ENCODE measurements at places on chromosomes 5 and 9.
A peak's percentile ranks its signal among the peaks of the same experiment; 100 is the strongest.

- DNase-seq, result no peak
Measured at GRCh38 chr5:101288633-101289032, 385.6 kb upstream of the ST8SIA4 start.

GRCh38 chr5:30845194-30845593 is 348.3 kb upstream of the CDH6 start:
- no peak for DNase-seq

- DNase-seq, result no peak
Measured at GRCh38 chr5:7878381-7878873, 9.5 kb downstream of the MTRR start.

GRCh38 chr5:6435356-6435755 is 13.3 kb upstream of the UBE2QL1 start:
- no peak for DNase-seq

- no peak for DNase-seq
Measured at GRCh38 chr9:1870915-1871314, 144.2 kb upstream of the SMARCA2 start.

- no peak for DNase-seq
Measured at GRCh38 chr9:125446561-125447094, 185.0 kb downstream of the GAPVD1 start.

DNA sequence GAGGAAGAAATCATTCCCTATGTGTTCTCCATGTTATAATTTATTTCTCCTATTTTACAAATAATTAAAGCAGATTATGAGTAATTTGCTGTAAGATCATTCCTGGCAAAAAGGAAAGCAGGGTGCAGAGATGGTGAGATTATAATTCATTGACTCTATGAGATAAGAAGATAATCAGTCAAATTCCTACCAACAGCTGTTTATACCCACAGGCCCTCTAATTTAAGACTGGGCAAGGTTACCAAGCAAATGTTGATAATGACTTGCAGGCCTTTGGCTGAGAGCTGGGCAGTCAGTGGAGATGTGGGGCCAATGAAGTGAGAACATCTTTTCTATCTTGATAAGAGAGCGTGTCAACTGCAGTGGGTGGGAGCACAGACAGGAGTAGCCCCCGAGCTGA is 222.7 kb downstream of the ICE1 start:
- no peak for DNase-seq

- no peak for DNase-seq
Measured at GRCh38 chr9:2233274-2233673, 218.1 kb downstream of the SMARCA2 start.

DNA sequence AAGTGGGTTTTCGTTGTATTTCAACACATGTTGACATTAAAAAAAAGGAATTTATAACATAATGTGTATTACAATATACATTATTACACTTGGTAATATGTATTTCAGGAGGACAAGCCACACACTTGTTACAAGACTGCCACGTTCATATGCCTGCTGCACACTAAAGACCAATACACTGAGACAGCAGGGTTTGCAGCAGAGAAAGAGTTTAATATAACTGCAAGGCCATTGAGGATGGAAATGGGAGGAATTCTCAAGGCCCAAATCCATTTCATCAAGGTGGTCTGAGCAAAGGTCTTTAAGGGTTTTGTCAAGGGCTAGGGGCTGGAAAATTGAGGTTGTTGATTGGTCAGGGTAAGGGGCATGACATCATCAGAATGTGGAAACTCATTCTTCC is 1017.8 kb upstream of the CDH10 start:
- DNase-seq, result no peak

DNA sequence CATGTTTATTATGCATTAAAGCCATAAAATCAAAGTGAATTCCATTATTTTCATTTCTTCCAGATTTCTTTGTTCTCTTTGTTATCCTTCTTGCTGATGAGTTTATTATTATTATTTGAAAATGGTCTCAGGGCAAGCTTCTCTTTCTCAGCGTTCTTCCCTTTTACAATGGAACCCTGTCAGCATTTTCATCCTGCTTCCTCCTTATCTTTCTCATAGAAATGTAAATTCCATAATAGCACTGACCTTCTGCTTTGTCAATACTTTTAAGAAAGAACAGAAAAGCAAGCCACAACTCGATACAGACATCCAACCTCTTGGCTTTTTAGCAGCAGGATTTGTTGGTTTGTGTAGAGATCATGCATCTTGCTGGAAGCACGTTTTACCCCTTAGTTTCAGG is 114.0 kb upstream of the BASP1 start:
- no peak for DNase-seq

GRCh38 chr5:28430565-28431178 is 1392.3 kb upstream of the CDH9 start:
- DNase-seq, result no peak

GRCh38 chr5:153404747-153405146 is 85.7 kb upstream of the GRIA1 start:
- no peak for DNase-seq

DNA sequence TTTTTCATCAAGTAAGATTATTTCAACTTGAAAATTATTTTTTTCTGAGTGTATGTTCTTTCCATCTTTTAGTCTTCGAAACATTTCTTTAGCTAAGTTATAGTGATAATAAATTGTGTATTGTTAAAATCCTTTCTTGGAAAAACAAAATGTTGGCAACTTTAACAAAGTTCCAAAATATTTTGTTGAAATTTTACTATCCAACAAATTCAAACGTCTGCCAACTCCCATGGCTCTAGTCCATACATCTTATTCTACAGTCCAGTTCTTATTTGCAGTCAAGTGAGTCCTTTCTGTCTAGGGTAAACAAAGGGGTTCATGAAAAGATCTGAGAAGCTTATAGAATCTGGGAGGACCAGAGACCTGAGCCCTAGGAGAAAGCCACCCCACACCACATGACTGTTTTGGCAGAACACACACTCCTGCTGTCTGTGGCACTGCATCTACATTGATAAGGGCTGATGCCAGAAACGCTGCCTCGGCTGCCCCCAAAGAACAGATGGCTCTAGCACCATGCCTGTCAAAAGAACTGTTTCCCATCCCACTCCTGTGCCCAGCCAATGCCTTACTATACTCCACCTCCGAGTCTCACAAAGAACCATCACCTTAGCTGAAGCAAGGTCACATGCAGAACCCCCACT is 47.5 kb downstream of the FEM1C start:
- DNase-seq, result no peak

DNA sequence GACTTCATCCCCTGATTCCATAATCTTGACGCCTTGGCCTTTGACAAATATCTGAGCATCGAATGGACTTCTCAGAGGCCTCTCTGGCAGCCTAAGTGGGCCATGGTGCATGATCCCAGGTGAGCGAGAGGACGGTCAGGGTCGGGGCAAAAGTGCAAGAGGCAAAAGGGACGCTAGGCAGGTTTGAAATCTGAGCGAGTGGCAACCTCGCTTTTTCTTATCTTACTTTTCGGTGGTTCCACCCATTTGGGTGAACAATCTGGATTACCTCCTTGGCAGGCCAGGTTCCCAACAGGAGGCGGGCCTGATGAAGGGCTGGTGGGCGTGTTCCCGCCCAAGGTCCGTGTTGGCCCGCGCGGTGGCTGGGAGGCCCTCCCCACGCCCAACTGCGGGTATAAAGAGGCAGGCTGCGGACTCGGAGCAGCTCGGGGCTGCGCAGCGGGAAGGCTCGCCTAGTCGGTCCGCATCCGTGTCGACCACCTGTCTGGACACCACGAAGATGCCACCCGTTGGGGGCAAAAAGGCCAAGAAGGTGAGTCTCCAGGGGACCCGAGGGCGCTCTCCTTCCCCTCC is at the start of gene BHMT:
Gene BHMT, plus strand, starts transcription at position 423 of the 573 bp plus-strand sequence. Its CDS starts 77 bp downstream, at position 500.
- no peak for DNase-seq

GRCh38 chr5:122673343-122673742 is 101.5 kb upstream of the SNX2 start:
- DNase-seq, result peak; percentile 57

- DNase-seq, result no peak
Measured at GRCh38 chr5:80119372-80119771, 84.2 kb downstream of the THBS4 start.

DNA sequence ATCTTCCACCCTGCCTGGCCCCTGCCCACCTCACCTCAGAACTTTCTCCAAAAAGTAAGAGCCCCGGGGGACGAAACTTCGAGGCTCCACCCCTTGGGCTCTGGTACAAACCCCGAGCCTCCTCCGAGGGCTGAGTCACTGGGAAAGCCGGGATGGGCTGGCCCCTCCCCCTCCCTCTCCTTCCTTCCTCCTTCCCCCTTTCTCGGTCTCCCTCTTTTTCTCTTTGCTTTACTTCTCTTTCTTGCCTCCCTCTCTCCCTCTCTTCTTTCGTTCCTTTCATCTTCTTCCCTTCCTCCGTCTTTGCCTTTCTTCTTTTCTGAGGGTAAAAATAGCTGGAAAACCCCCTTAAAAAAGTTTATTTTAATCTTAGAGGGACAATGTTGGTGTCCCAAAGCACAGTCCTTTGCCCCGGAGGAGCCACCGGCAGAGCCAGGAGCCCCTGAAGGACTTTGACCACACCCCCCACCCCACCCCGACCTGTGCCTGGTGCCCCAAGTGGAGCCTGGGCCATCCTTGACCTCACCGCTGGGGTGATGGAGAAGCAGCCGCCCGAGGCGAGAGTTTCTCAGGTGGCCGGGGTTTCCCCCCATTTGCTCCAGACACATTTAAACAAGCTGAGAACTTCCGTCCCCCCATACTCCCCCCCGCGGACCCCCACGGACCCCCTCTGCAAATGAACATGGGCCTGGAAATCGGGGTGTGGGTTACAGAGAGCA is 5.7 kb upstream of the NOTCH1 start:
- no peak for DNase-seq

GRCh38 chr5:98734646-98735045 is 38.8 kb upstream of the RGMB start:
- no peak for DNase-seq

DNA sequence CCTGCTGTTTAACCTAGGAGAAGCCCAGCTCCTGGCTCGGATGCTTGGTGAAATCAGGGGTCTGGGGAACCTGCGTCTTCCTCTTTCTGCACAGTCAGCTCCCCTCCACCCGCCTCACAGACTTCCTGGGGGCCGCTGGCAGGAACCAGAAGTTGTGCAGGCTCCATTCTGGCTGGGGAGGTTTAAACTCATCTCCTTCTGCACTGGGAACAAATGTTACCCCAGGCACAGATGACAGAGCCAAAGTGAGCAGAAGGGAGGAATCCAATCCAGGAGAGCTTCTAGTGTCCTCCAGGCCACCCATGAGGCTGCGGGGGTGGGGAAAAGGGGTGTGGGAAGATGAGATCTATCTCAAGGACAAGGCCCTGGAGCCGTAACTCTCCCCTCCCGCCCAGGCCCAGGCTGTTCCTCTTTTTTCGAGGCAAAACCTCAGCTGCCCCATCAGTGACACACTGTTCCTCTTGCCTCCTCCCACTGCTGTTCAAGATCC is 31.2 kb downstream of the KCNMB1 start:
- no peak for DNase-seq

- no peak for DNase-seq
Measured at GRCh38 chr5:71932655-71933338, 174.5 kb upstream of the MAP1B start.

DNA sequence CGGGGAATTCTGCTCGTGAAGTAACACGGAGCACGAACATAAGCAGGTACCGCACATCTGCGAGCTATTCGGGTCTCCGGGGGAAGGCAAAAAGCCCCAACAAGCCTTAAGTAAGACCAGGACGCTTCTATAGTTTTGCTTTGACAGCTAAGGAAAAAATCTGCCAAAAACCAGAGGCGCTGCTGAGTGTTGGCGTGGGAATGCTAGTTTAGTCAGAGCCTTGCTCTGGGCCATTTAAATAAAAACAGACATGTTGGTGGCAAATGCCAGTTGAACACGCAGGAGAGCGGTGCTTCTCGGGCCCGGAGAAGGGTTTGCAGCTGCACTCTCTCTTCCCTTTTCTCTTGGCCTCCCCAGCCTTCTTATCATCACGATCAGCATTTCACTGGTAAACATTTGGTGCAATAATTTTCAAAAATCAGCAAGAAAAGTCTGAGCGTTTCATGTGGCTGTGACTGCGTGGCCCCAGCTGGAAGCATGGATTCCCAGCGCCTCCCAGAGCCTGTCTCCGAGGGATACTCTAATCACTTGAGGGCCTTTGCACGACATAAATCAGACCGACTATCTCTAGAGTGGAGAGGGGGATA is 6.4 kb upstream of the NOTCH1 start:
- DNase-seq, result peak; percentile 69
